ENCODE measurements at places on chromosomes 11 and 22.

- no peak for DNase-seq
Observed at GRCh38 chr11:60771879-60772525, 13.1 kb upstream of the MS4A10 start.

DNA sequence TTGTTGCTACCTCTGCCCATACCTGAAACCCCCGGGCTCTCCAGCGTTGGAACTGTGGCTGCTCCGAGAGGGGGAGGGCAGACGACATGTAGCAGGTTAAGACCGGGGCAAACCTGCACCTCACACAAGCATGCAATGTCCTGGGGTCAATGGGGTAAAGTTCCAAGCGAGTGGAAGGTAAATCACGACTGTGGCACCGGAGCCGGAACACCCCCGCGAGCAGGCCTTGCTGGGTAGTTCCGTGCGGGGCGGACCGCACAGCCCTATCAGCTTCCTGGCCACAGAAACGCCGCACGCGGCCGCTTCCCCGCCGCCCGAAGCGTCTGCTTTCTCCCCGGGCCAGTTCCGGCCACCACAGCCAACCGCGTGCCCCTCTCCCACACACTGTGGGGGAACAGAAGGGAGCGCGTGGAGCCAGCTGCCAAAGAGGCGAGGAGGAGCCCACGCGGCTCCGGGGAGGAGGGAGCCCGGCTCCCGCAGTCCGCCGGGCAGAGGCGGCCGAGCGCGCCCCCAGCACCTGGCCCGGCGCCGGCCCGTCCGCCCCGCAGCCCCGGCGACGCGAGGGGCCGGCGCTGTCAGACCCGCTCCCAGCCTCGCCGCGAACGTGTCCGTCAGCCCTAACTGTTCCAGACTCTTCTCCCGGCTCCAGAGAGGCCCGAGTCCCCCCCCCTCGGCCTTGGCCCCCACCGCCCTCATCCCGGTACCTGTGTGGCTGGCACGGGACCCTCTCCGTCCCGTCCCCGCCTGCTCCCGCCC, 1.6 kb downstream of the SPTBN2 start:
- DNase-seq: peak; percentile 27

- DNase-seq: no peak
Observed at GRCh38 chr22:23750367-23750713, 572 bp downstream of the ZNF70 start.

GRCh38 chr11:36693139-36693843, 95.3 kb upstream of the RAG2 start:
- DNase-seq: no peak

DNA sequence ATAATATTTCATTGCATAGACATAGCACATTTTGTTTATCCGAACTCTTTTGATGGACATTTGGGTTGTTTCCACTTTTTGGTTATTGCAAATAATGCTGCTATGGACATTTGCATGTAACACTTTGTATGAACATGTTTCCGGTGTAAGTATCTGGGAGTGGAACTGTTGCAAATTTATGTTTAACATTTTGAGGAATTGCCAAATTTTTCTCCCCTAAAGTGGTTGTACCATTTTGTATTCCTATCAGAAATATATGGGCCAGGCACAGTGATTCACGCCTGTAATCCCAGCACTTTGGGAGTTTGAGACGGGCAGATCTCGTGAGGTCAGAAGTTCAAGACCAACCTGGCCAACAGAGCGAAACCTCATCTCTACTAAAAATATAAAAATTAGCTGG, 16.0 kb downstream of the QSER1 start:
- DNase-seq: no peak

DNA sequence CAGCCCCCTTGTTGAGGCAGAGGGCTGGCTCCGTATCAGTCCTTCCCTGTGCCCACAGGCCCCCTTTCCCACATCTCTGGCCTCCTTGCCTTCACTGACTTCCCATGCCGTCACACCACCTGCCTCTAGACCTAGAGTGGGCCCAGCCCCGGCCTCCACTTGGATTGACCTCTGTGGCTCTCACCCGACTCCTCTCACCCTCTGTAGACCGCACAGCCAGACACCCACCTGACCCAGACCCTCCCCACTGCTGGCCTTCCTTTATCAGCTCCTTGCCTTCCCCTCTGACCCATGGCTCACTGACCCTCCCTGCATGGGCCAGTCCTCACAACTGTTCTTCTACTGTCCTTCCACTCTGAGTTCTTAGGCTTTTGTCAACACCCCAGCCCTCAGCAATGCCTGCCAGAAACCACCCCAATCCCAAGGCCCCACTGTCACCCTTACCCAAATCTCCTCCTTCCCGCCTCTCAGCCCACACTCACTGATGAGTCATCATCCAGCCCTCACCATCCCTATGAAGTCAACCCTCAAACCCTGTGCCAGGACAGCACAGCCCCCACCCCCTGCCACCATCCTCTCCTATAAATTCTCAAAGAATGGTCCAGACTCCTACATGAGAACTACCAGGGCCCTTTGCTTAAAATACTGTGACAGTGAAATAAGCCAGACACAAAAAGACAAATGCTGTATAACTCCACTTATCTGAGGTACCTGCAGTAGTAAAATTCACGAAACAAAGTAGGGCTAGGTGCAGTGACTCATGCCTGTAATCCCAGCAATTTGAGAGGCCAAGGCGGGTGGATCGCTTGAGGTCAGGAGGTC, 53.4 kb downstream of the SCGB1A1 start:
- no peak for DNase-seq

GRCh38 chr11:14538271-14538925, 18.2 kb upstream of the PSMA1 start:
- no peak for DNase-seq

- no peak for DNase-seq
Observed at GRCh38 chr22:21643533-21644357, 1.6 kb downstream of the SDF2L1 start.

GRCh38 chr11:117817368-117818040, 7.0 kb downstream of the FXYD2 start:
- DNase-seq: peak; percentile 69

- no peak for DNase-seq
Observed at GRCh38 chr11:47850337-47850736, 2.2 kb upstream of the NUP160 start.

DNA sequence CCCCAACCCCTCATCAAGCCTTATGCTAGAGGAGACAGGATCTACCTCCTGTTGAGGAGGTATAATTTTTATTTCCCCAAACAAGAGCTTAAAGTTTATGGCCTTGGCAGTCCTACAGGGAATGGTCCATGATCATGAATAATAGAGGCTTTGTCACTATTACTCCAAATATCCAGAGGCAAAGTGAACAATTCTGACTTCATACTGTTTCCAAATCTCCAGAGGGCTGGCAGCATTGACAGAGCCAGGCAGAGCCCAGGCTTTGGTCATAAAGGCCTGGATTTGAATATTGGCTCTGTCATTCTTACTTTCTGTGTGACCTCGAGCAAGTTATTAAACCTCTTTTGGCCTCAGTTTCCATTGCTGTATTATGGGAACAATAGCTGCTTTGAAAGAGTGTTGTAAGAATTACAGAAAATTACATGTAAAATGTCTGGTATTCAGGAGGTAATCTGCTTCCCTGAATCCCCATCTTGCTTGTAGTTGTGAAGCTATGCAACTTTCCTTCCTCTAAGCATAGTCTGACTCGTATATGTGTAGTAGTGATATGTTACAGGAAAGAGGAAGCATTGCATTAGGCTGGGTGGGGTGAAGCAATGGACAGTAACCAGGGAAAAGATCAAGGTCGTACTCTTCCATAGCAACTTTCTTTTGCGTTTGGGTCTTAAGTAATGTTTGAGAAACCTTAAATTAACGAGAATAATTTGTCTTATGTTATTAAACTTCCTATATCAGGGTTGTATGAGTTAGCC, 88.8 kb downstream of the CD44 start:
- no peak for DNase-seq

- DNase-seq: no peak
Observed at GRCh38 chr11:14499178-14499559, 442 bp downstream of the COPB1 start.

GRCh38 chr11:85848006-85848405, 7.2 kb upstream of the CCDC83 start:
- DNase-seq: no peak

GRCh38 chr22:50640857-50641647, 13.1 kb upstream of the ARSA start:
- DNase-seq: no peak

GRCh38 chr22:19886605-19887255, 32.1 kb upstream of the GNB1L start:
- DNase-seq: no peak

DNA sequence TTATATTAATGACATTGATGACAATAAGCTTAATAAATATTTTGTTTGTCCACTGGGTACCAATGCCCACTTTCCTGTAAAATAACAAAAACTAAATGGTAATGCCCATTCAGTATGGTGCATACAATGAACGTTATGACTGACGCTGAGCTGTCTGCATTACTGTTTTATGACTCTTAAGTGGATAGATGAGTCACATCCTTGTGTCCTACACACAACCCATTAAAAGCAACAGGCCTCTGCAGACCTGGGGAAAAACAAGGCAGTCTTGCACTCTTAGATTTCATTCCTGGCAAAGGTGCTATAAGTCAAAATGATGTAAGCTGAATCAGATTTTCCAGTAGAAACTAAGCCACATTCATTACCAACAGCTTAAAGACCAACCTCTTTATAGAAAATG, 176.3 kb upstream of the TMEM45B start:
- DNase-seq: no peak

DNA sequence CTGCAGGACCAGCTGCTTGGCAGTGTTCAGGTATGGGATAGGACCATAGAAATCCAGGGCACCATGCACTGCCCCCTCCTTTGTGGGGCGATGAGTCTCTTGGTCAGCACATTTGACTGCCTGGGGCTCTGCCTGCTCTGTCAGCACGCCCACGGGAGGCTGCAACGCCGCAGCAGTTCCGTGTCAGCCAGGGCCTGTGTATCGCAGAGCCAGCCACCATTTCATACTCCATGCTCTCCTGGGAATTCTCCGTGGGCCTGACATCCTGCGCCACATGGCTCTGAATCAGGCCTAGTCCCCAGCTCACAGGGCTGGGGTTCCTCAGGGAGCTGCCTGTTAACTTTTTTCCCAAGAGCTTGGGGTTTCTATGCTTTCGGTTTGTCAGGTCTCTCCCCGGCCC, 16.9 kb upstream of the RELT start:
- DNase-seq: no peak

- DNase-seq: peak; percentile 33
Observed at GRCh38 chr11:111975076-111975806, 38.1 kb downstream of the DIXDC1 start.

GRCh38 chr11:87417951-87418350, 380.2 kb downstream of the TMEM135 start:
- DNase-seq: no peak

DNA sequence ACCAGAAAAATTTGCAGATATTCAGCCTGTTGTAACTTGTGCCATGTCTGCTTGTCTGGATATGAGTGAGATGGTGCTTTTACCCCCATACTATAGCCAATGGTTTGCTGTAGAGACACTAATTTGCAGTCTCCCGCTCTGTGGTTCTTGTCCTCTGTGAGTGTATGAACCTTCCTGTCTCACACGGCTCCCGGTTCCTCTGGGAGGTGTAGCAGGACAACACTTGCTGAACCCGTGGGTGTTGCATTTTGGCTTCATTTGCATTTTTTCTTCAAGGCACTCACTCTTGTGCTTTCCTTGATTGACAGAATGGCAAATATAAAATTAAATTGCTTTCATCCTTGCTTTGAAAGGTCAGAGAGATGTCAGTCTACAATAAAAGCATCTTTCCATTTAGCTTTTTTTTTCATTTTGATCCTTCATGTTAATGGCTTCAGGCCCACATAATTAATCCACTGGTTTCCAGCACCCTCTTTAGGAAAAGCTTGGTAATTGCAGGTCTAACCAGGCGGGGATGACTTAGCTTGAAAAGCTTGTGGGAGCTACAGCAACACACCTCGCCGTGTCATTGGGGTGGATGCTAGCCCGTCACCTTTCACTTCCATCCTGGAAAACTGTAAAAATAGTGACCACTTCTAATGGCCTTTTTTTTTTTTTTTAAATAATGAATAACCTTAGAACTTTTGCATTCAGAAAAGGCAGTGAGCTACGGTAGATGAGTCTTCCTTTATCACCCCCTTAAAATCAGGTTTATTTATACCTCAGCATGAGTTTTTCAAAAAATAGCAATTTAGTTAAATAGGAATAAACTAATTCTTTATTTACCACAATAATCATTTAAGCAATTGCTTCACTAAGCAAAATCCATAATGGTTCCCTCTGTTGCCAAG, 27.4 kb upstream of the ST14 start:
- DNase-seq: no peak

DNA sequence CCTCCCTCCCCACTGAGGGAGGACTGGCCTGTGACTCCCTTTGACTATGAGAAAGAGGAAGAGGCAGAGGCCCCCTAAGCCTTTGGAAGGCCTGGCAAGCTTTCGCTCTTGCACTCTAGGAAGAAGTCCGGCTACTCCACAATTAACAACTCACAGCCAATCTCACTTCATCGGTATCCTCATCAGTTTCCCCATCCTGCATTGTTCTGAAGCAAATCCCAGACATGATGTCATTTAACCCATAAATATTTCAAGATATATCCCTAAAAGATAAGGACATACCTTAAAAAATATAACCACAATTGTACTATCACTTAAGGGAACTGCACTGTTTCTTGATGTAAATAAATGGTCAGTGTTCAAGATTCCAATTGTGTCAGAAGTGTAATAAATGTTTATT, 63.1 kb downstream of the CWC15 start:
- no peak for DNase-seq

DNA sequence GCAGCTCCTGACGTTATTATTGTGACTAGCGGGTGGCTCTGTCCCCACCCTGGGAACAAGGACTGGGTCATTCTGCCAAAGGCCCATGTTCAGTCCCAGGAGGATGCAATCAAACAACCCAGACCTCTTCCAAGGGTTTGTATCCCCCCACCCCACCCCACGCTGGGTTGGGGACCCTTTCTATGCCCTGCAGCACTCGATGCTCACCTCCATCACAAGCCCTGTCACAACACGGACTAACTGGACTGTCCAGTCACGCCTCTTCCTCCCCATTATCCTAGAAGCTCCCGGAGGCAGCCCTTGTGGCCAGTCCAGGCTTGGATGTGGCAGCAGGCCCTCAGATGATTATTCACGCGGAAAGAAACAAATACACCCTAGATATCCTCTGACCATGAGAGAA, 3.7 kb downstream of the SHANK2 start:
- no peak for DNase-seq

- no peak for DNase-seq
Observed at GRCh38 chr11:63553759-63554158, 9.4 kb downstream of the PLAAT2 start.

All from hippocampal formation (tissue), 2 donors.